ENCODE measurements at places on chromosomes 7 and 10. TPM values are rescaled to one million over a fixed set of nuclear protein-coding genes. Genes with fewer than 3 reads are reported as not detected.
A peak's percentile ranks its signal among the peaks of the same experiment; 100 is the strongest.

GRCh38 chr10:71159892-71160291 is 52.5 kb upstream of the UNC5B start:
- DNase-seq: no peak

- no peak for DNase-seq
Measured at GRCh38 chr10:6067457-6067856, 5.3 kb upstream of the IL2RA start.

- DNase-seq: no peak
Measured at GRCh38 chr10:107425931-107426553, 261.5 kb upstream of the SORCS1 start.

- DNase-seq: no peak
Measured at GRCh38 chr7:148916186-148916585, 32.1 kb upstream of the EZH2 start.

DNA sequence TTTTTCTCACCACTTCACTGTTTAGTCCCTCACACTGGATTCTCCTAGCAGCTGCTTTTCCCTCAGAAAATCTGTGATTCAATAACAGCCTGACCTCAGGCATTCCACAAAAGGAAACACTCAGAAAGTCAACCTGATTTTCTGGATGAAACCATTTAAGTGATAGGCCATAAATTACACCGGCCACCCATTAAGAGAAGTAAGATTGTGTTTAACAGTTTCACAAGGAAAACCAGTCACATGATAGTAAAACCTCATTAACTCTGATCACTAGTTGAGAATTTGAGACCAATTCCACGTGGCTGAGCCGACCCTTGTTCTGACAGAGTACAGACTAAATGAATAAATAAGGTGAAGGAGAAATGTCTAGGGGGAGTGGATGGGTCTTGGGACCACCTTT is 7.7 kb downstream of the GRM8 start:
- DNase-seq: no peak

DNA sequence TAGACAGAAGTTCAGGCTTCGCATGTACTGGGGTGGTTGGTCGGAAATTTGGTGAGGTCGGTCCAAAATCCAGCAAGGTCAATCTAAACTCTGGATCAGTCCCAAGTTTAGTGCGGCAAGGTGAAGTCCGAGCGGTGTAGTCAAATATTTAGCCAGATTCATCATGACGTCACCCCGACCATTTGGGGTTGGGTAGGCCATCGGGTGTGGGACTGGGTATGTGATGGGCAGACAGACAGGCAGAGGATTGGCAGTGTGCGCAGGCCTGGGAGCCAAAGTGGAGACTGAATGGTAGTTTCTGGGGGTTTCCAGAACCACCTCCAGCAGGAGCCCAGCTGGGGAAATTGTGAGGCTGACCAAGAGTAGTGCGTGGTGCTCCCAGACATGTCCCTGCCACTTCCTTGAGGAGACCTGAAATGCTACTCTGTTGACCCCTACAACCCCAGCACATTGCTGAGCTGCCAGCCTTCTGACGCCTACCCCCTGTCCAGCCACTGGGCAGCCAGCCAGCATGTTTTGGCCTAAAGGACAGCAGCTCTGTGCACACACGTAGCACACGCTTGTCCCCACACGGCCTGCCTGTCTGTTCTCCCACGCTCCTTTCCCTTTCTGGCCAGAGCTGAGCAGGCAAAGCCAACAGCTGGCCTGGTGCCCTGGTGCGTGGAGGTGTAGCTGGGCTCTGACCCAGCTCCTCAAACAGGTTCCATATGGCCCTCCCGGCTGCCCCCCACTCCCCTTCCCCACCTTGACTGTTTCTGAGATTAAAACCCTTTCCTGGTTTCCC is 55.9 kb downstream of the FAM241B start:
- DNase-seq: peak; percentile 96

- no peak for DNase-seq
Measured at GRCh38 chr7:88566162-88566729, 193.3 kb upstream of the ZNF804B start.

Gene SORCS1
- 0.10 TPM for total RNA-seq

- no peak for DNase-seq
Measured at GRCh38 chr7:88396948-88397322, 90.2 kb upstream of the STEAP4 start.

Gene SYT15
- total RNA-seq: 0.65 TPM

DNA sequence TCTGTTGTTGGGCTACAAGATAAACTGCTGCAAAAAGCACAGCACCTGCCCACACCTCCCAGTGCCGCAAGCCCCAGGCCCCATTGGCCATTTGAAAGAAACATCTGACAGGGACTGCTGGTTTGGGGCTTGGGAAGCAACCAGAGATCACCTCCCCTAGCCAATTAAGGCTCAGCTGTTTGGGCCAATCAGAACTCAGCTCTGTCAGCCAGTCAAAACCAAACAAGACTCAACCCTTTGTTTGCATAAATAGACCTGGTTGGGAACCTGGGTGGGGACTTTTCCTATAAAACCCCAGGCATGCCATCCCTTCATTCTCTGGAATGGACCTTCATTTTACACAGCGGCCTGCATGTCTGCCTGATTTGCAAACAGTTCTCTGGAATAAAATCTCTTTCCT is 17.2 kb upstream of the NME8 start:
- no peak for DNase-seq

DNA sequence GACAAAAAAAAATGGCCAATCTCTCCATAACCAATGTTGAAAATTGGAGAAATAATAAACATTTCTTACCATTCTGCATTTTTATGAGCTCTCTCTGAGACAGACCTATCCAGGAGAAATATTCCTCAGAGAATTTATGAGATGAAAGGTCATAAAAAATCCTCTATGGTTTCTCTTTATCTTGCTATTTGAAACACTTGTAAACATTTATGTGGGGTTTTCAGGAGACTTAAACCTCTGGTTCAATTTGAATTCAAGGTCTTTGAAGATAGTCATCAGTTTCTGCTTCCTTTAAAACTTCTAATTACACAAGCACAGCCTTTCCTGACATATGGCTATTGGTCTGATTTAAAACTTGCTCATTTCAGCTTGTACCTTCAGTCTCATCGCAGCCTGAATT is 78.5 kb upstream of the APBB1IP start:
- no peak for DNase-seq

- no peak for DNase-seq
Measured at GRCh38 chr10:100647928-100648327, 97.5 kb upstream of the PAX2 start.

GRCh38 chr10:24824536-24824935 is 100.8 kb upstream of the ARHGAP21 start:
- no peak for DNase-seq

Gene RNLS
- total RNA-seq: 10.1 TPM

DNA sequence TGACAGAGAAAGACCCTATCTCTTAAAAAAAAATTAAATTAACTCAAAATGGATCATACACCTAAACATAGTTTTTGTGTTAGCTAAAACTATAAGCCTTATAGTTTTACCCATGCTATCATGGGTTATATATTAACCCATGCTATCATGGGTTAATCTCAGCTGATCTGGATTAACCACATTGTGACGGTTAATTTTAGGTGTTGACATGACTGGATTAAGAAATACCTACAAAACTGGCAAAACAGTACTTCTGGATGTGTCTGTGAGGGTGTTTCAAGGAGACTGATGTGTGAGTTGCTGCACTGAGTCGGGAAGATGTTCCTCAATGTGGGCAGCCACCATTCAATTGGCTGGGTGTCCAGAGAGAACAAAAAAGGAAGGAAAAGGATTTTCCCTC is 44.3 kb upstream of the FXYD4 start:
- no peak for DNase-seq

DNA sequence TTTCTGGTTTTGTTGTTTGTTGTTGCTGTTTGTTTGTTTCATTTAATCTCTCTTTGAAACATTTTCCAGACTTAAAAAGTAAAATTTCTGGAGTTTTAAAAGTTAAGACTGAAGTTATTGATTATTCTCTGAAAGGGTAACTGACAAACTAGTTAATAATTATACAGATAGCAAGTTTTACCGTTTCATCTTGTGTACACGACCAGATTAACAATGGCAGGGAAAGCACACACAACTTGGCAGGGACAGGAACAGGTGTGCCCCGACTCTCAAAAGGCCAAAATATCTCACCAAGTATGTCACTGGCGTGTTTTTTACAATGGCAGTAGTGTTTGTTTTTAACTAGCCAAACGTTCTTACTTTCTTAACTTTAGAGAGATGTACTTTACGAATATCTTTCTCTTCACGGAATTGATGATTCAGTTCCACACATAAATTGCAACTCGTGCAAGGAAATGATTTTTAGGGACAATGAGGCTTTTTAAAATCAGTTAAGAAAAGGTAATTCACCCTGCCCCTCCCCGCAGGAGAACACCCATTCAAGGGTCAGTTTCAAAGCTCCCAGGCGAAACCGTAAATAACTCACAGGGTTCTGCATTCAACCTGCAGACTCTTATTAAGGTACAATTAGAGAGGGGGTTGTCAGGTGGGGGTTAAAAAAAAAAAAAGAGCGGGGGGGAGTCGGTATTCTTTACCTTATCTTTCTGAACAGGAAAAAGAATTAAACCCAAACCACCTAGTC is 3.5 kb downstream of the CTBP2 start:
- DNase-seq: no peak

DNA sequence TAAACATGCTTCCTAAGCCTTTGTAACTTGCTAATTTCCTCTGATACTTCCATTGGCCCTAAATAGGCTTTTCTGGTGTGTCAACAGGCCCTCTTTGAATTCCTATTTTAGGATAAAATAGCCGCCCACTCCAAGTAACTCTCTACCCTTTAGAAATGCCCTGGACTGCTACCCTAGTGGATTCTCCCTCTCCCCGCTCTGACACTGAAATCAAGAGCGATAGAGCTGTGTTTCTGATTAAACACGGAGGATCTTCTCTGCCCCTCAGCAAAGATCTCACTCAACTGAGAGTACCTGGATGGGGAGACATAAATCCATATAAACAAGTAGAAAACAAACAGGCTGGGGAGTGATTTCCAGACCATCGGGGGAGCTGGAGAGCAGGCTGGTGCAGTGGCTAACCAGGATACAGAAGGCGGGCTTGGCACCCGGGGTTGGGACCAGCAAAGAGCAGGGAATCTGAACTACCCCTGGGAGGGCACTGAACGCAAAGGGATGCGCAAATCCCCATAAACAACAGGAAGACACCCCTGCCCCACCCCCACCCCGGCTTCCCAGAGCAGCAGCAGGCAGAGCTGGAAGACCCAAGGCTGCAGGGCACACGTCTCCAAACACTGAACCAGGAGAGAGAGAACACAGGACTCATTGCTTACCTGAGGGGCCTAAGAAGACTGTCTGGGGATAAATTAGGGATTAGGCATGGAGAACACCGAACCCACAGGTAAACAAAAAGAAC is 2.5 kb downstream of the ASB13 start:
- DNase-seq: no peak

Gene FAM3C
- 18.3 TPM for total RNA-seq

Gene CROT
- total RNA-seq: 14.0 TPM

- no peak for DNase-seq
Measured at GRCh38 chr7:31398815-31399214, 58.3 kb upstream of the NEUROD6 start.

Gene CNTNAP2
- 2.0 TPM for total RNA-seq

GRCh38 chr7:79008786-79009185 is 444.7 kb downstream of the MAGI2 start:
- no peak for DNase-seq

Gene GJD4
- not detected for total RNA-seq

DNA sequence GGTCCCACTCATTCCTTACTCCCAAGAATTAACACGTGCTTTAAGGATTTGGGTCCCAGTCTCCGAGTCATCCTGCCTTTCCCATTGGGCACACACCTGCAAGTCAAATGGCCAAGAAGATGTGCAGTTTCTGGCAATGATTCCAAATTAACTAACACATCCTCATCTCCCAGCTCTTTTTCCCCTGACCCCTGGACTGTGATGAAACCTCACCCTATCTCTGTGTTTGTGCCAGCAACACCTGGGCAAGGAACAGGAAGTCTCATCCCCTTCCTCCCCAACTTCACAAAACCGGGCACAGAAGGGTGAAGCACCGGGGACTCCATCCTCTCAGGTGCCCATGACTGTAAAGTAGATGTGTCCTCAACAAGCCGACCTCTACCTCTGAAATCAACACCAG is 54.8 kb downstream of the PLXNA4 start:
- DNase-seq: no peak

Gene FAM241B
- 1.2 TPM for total RNA-seq

Gene SOSTDC1
- total RNA-seq: not detected

- no peak for DNase-seq
Measured at GRCh38 chr10:3783316-3783681, 1.7 kb downstream of the KLF6 start.

DNA sequence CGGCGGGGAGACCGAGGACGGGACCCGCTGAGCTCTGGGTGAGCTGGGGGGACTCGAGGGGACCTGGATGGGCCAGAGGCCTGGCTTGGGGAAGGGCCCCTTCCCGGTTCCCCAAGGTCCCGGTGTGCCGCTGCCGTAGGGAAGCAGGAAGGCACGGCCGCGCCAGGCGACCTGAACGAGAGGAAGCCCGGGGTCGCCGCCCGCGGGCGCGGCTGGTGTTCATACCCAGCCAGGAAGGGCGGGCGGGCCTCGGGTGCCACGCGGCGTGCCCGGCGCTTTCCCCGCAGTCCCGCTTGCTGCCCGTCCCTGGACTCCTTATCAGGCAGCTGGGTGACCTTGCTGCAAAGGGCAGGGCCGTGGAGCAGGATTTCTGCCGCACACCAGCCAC is 38.0 kb downstream of the ZNF777 start:
- no peak for DNase-seq

Gene LIPK
- not detected for total RNA-seq

- no peak for DNase-seq
Measured at GRCh38 chr10:88540351-88540750, 42.8 kb downstream of the RNLS start.

DNA sequence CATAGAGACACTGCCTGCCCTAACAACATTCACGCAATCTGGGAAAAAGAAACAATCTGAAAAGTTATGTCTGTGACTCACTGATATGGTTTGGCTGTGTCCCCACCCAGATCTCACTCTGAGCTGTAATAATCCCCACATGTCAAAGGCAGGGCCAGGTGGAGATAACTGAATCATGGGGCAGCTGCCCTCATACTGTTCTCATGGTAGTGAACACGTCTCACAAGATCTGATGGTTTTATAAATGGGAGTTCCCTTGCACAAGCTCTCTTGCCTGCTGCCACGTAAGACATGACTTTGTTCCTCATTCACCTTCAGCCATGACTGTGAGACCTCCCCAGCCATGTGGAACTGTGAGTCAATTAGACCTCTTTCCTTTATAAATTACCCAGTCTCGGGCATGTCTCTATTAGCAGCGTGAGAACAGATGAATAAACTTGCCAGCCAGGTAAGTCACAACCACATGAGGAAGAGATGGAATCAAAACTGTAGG is 341.5 kb upstream of the AOAH start:
- DNase-seq: no peak

- DNase-seq: no peak
Measured at GRCh38 chr7:53426145-53426750, 390.8 kb downstream of the POM121L12 start.
